Left colon (tissue), 2 donors: ENCODE measurements at places on chromosomes 12 and 14. TPM values are rescaled to one million over a fixed set of nuclear protein-coding genes. Genes with fewer than 3 reads are reported as not detected.
A peak's percentile ranks its signal among the peaks of the same experiment; 100 is the strongest.

DNA sequence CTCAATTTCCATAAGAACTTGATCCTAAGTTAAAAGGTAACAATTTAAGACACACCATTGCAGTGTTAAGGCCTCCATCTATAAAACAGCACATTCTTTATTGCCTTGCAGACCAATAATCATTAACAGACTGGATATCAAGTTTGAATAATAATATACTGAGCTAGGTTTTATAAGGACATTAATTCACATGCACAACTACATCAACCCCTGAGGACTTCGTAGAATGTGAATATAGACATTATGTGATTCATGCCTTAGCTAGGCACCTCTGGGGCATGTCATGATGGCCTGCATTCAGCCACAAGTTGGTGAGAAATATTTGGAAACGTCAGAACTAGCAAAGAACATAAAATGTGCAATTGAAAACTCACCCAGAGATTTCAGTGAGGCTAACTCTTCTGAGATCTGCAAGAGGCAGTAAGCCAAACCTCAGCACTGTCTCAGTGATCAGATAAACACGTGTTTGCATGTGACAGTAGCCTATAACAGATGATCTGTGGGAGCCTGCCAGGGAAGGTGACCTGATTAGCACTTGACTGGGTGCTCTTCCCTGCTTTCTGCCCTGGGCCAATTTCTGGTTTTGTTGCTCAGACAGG is 492.2 kb downstream of the FLRT2 start:
- DNase-seq = no peak

DNA sequence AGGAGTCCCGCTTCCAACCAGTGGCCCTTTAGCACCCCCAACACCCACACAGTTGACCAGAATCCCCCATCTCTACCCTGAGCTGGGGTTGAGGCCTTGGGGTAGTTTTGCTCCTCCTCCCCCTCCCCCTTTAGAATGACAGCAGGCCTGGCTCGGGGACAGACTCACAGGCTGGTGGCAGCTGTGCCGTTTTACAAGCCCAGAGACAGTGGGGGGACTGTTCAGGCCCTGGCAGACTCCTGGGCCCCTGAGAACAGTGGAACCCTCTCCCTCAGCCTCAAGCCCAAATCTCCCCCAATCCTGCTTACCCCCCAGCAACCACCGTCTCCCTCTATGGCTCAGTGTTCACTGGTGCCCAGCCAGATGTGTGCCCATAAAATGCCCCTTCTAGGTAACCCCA is 10.1 kb downstream of the TMEM119 start:
- DNase-seq = no peak

DAO gene
- total RNA-seq = 4.9 TPM

DNA sequence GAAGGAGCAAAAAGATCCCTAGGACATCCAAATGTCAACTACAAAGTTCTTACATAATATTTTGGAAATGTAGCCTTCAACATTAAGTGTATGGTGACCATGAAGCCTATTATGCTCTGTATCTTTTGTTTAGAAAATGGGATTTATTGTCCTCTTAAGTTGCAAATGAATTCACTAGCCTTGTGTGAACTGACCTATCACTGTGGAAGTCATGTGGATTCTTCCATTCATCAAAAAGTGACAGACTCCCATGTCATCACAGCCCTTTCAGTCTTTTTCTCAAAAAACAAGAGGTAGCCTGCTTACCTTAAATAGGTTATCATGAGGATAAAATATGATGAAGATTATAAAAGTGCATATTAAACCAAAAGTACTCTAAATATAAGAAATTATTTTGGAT is 179.9 kb downstream of the GRIP1 start:
- DNase-seq = no peak

B4GALNT1 gene
- total RNA-seq = 0.98 TPM

DNA sequence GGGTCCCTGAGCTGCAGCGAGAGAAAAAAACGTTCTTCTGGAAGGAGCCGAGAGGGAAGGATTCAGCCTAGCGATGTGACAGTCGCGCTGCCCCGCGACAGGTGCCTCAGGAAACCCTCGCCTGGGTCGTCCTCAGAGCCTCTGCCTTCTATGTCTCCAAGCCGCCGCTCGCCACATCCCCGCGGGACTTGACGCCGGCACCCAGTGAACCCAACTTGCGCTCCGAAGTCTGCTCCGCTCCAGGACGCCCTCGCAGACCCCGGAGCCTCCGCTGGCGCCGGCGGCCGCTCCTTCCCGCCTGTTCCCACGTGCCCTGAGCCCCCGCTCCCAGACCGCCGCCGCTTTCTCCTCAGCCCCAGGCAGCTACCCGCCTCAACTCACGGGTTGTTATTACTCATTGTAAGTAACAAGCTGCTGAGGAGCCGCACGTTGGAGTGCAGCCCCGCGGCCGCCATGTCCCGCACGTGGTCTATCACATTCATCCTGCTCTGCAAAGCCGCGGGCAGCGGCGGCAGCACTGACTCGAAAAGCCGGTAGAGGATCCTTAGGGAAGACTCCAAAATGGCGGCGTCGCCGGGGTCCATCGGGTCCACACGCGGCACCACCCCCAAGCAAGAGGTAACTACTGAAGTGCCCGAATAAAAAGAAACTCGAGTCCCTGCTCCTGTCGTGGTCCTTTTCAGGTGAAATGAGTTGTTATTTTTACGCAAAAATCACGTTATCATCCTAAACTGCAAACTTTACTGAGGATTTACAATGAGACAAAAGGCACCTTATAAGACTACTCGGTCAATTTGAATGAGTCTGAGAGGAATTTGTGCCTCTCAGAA is at the start of gene ANAPC7:
ANAPC7 (minus strand) TSS at position 563 of the 830 bp plus-strand sequence; CDS start at position 482, 81 bp downstream.
- peak; percentile 91 for DNase-seq
